ENCODE measurements at places on chromosomes 4 and X.

DNA sequence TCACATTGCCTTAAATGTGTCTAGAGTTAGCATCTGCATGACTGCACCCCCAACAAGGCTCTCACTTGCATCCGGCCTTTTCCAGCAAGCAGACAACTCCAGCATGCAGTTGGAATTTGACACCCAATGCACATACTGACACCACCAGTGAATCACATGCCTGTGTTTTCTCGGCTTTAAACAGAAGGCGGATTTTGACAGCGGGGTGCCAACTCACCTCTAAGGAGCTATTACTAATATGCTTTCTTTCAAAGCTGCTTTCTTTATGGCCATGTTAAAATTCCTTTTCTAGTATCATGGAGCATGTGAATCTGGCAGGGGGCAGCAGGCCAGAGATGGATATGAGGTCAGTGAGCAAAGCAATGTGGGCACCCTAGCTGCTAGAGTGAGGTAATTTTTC lies 78.0 kb upstream of the CLNK start:
- no peak for DNase-seq

- DNase-seq: no peak
Observed at GRCh38 chr4:149997881-149998421, 80.3 kb upstream of the DCLK2 start.

GRCh38 chr4:13601048-13601447 lies 26.5 kb downstream of the BOD1L1 start:
- DNase-seq: no peak

- no peak for DNase-seq
Observed at GRCh38 chr4:83195269-83195668, 80.7 kb upstream of the PLAC8 start.

DNA sequence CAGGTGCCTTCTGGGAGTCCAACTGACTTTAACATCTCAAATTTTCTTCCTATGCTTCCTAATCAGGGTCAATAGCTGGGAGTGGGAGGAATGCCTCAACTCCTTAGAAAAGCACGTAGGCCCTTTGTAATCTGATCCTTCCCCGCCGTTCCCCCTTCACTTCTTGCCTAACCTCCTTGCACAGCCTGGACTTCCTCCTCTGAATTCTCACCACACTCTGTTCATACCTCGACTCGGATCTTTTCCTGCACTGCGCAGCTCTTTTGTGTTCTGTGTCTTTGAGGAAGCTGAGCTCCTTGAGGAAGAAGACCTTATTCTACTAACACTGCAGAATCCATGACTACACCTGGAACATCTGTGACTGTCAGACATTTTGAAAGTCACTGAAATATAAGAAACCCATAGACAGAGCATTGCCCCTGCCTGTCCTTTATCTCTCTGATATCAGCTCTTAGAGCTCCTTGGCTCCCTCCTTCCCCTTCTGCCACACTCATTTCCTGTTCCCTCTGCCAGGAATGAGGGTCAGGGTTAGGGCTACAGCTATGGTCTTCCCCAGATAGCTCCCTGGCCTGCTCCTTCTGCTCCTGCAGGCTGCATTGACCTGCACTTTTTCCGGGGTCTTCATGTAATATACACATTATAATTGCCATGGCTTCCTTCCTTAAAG lies 140.2 kb upstream of the LDB2 start:
- no peak for DNase-seq

GRCh38 chrX:148611993-148612392 lies 111.6 kb downstream of the AFF2 start:
- DNase-seq: no peak

- no peak for DNase-seq
Observed at GRCh38 chr4:12118651-12119213, 690.0 kb upstream of the HS3ST1 start.

- DNase-seq: no peak
Observed at GRCh38 chrX:40734971-40735324, 394 bp downstream of the MED14 start.

DNA sequence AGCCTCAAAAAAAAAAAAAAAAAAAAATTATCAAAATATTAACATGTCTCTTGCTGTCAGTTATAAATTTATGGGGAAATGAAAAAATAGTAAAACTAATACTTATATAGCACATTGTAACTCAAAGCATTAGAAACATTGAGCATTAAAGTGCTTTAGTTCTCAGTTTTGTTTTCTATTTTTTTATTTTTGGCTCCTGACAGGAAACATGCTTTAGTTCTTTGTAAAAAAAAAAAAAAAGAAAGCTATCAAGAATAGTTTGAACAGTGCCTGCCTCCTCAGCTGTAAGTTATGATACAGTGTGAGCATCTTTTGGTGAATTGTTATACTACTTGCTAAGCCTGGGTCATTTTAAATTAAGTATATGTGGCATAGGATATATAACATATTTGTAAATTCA lies 5.1 kb upstream of the CENPC start:
- no peak for DNase-seq

DNA sequence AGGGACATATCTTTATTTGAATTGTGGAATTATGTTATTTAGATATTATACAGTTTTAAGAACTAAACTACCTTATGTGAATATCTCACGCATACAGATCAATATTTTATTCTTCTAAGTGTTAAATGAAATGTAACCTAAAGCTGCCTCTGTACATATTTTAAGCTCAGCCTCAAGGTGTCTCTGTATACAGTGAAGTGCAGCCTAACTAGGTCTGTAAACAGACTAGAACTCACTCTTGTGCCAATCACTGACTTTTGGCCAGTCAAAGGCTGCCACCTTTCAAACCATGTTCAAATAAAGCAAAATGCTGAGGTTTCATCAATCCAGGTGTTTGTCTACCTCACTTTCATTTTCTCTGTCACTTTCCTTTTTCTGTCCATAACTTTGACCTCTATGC lies 1074.5 kb upstream of the PRKX start:
- DNase-seq: no peak

GRCh38 chr4:84583876-84584380 lies 1.0 kb downstream of the CDS1 start:
- no peak for DNase-seq

DNA sequence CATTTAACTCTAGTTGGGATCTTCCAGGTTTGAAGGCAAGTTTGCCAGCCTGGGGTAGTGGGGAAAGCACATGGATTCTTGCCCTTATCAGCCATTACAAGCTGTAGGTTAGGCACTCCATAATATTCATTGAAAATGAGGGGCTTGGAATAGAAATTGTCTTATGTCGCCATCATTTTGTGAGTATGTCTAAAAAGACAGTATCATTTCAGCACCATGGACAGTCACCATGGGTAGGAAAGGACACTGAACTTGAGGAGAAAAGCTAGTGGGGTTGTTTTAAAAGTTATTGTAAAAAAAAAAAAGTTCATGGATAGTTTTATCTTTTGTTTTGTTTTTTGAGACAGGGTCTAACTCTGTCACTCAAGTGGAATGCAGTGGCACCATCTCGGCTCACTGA lies 356.1 kb downstream of the HNRNPD start:
- no peak for DNase-seq

- no peak for DNase-seq
Observed at GRCh38 chrX:13983734-13984133, 46.0 kb downstream of the GEMIN8 start.

GRCh38 chr4:11831739-11832138 lies 403.0 kb upstream of the HS3ST1 start:
- DNase-seq: no peak

DNA sequence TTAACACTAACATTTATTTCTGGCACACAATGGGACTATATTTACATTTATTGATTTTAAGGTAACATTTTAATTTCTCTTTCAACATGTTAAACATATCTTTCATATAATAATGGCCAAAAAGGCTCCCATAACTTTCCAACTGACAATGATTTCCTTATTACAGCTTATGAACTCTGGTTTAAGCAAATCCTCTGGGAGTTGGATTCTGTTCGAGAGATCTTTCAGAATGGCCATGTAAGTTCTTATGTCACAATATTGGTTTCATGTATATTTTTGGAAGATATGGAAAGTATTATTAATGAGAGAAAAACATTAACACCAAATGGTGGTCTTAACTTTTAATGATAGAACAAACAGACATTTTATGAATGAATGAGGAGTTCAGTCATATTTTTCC lies 4.1 kb downstream of the TDO2 start:
- DNase-seq: no peak

DNA sequence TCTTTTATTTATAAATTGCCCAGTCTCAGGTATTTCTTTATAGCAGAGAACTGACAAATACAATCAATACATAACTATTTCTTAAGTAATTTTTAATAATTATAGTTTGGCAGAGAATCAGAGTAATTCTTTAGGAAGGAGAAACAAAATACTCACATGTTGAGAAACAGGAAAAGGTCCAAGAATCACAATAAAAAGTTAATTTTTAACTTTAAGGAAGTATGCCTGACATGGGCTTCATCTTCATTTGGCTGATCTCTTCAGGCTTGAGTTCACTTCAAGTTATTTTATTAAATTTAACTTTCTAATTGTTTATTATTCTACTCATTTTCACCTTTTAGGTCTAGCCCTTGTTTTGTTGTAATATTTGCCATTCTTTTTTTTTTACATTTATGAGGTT lies 36.1 kb upstream of the RNF150 start:
- DNase-seq: no peak

DNA sequence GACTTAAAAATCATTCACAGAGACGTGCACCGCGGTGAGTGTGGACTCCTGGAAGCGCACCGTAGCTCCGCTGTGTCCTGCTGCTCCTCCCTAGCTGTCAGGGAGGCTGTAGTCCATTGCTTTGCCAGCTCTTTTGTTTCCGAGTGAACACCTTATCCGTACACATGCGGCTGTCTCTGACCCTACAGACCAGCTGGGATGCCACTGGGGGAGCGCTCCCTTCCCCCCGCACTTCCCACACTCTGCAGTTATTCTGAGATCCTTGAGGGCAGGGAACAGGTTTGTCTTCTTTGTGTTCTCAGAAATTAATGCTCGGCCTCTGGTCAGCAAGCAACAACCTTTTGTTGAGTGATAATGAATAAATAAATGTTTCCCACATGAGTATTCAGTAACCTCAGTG lies 33.7 kb upstream of the MSANTD1 start:
- DNase-seq: no peak

GRCh38 chrX:30568136-30568535 lies 9.4 kb downstream of the TASL start:
- no peak for DNase-seq

- DNase-seq: no peak
Observed at GRCh38 chr4:183909801-183910200, 4.7 kb downstream of the STOX2 start.

DNA sequence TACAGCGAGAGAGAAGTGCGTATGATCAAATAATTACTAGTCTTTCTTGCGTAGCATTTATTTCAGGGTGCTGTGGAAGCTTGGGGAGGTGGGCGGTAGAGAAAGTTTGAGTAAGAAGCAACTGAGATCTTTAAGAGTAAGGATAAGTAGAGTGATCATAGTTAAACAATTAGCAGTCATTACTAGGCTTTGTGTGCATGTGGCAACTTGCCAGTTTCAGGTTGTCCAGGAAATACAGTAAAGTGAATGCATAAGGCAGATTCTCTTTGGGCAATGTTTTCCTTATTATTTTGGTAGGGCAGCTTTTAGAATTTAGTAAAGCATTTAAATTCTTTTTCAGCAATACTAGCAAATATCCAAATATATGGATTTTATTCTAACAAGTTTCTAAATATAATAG lies 57.0 kb downstream of the HPGDS start:
- no peak for DNase-seq

DNA sequence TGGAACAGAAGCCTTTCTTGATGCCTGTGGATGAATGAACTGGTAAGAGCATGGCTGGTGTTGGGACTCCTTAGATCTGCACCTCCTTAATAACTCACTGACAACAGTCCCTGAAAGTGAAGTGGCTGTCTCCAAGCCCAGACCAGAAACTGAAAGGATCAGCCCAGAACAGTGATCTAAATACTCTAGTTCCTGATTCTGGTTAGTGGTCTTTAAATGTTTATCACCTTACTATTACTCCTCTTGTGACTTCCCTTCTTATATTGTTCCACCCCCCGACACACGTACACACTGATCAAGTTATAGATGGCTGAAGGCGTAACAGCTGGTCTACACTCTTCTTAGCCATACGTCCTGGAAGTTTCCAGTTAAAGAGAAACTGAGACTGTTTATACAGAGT lies 33.8 kb upstream of the ARMCX2 start:
- no peak for DNase-seq

- DNase-seq: no peak
Observed at GRCh38 chrX:30702736-30703135, 49.5 kb downstream of the GK start.

DNA sequence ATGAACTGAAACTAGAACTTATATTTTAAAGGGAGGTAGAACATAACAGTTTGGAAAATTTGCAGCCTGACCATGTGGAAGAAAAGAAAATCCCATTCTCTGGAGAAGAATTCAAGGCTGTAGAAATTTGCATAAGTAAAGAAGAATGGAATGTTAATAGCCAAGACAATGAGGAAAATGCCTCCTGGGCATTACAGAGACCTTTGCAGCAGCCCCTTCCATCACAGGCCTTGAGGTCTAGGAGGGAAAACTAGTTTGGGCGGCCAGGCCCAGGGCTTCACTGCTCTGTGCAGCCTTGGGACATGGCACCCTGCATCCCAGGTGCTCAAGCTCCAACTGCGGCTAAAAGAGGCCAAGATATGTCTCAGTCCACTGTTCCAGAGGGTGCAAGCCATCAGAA lies 1506.8 kb downstream of the PCDH18 start:
- DNase-seq: no peak

DNA sequence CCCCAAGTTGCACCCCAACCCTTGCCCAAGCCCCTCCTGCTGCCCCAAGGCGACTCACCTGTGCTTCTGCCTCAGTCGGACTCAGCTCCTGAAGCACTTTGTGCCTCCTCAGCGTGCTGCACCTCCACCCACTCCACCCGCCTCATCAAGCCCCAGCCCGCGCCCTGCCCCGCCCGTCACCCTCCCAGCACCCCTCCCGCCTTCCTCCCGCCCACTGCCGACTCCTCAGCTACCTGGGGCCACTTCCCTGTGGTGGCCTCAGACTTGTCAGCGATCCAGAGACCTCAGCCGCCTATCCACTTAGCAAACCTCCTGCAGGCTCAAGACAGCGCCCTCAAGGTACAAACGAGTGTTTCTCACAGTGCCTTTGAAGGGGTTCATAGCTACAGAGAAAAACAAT lies 19.6 kb upstream of the IQCM start:
- DNase-seq: no peak

- peak; percentile 1 for DNase-seq
Observed at GRCh38 chr4:123477711-123478209, 81.2 kb downstream of the SPRY1 start.

DNA sequence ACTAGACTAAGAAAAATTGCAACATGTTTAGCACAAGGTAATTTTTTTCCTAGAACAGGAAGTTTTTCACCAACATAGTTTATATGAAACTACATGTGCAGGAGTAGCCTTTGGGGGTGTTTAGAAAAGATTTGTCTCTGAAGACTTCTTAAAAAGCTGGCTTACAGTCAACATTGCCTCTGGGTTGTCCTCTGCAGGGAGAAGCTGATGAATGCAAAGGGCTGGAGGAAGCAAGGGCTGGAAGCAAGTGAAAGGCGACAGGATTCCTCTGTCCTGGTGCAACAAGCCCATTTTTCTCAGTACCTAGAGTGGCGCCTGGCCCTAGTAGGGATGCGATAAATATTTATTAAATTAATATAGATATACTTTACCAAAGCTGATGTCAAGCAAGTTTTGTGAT lies 180.3 kb upstream of the LCORL start:
- DNase-seq: no peak
